ENCODE measurements at places on chromosomes 12 and 14.

DNA sequence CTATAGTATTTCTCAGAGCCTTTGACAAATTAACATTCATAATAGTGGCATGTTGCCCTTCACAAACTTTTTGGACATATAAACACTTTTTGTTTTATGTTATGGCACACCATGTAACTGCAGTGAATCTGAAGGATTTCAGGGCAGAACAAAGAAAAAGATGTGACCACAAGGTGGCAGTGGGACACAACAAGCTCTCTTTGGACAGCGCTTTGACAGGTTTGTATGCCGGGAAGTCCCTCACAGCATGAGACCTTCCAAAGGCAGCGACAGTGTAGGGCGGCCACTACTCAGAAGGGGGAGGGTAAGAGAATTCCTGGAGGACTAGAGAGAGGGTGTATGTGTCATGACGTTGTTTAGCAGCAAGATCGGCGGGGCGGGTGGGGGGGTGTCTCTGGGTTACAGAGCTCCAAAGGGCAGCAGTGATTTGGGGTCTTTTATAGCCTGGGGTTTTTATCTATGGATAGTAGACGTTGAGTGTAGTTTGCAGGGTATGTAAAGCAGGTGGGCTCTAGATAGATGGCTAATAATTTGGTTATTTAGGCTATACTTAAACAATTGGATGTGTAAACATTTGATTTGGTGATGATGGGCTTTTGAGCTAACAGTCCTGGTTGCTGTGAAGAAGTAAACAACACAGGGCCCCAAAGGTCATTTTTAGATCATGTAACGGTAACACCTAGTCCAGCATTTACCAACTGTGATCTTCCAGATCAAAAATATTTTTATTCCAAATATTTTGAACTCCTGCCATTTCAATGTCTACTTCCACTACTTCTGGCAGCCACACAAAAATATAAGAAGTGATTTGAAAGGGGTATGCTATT lies 22.9 kb downstream of the ETFBKMT start:
- peak; percentile 72 for DNase-seq

- no peak for DNase-seq
Measured at GRCh38 chr12:124704619-124705018, 137.2 kb upstream of the NCOR2 start.

- DNase-seq = no peak
Measured at GRCh38 chr14:98754343-98755020, 517.5 kb downstream of the BCL11B start.

DNA sequence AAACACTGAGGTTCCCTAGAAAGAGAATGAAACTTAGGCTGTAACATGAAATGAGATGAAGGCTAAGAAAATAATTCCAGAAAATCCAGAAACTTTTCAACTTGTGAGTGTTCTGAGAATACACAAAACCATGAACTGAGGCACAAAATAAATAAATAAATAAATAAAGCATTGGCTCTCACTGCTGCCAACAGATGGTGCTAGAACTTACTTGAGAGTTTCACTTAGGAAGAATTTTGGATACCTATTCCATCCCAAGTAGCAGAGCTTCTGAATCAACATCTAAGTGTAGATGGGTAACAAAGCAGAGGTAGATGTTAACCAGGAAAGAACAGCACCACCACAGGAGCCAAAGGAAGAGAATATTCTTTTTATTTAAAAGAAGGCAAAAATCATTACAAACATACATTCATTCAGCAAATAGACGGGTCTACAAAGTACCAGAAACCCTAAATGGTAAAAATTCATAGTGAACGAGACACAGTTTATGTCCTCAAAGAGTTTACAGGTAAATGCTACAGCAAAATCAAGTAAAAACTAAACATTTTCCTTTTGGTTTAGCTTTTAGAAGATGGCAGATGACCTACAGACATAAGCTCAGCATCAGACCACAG lies 16.7 kb downstream of the EPS8 start:
- DNase-seq = peak; percentile 27

GRCh38 chr14:21647380-21647779 lies 6.3 kb upstream of the OR4E2 start:
- DNase-seq = peak; percentile 94

DNA sequence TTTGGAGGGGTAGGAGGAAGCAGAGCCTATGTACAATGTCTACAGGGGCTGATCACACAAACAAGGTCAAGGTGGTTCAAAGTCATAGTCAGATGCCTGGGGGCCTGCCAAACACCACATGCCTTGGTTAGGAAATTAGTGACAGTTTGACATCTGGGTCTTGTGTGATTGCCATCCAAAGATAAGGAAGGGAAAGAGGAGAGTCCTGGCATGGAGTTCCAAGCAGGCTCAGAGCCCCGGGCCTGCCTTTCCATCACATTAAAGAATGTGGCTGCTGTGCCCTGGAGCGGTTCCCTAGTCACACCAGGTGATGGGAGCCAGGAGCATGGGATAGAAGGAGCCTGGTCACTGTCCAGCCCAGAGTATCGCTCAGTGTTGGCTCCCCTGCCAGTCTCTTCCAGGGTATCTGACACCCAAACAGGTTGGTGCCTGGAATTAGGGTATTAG lies 53.6 kb upstream of the BCL2L14 start:
- no peak for DNase-seq

- DNase-seq = no peak
Measured at GRCh38 chr12:115708801-115709200, 568.7 kb downstream of the MED13L start.

GRCh38 chr12:60842181-60842580 lies 1246.4 kb downstream of the SLC16A7 start:
- no peak for DNase-seq

- DNase-seq = no peak
Measured at GRCh38 chr14:36579573-36580140, 2.8 kb downstream of the NKX2-8 start.

DNA sequence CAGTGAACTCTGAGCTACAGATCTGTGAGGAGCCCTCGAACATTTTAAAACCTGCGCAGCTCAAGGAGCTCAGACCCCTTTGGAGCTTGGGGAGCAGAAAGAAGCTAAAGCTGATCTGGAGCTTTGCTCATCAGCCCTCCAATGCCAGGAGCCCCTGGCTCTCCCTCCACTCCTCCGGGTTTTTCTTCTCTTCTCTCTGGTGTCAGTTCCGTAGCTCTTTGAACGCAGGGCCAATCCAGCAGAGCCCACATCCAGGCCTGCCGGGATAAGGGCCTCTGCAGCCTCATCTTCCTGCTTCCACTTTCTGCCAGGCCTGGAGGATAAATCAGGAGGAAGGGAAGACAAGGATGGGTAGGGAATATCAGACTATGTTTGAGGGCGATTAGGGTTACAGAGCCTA lies 6.0 kb downstream of the HOXC4 start:
- no peak for DNase-seq

DNA sequence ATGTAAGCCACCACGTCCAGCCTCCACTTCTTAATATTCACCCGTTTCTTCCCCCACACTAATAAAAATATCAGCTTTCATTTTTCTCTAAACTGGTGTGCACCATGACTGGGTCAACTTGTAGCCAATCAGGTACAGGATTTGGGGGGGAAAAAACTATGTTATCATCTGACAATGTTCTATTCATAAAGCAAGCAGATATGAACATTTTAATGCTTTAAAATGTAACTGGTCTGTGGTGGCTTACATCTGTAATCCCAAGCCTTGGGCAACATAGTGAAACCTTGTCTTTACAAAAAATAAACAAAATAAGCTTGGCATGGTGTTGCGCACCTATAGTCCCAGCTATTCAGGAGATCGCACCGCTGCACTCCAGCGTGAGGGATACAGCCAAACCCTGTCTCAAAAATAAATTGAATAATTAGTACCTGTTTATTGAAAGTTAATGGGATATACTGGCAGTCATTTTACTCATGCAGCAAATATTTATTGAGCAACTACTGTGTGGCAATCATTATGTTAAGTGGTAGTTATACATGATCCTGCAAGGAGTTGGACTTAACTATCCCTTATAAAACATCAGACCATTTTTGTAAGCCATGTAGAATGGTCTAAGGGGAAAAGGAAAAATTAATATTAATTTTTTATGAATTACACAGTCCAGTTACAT lies 15.3 kb upstream of the ITPR2 start:
- no peak for DNase-seq

GRCh38 chr14:31920989-31921650 lies 156.0 kb upstream of the ARHGAP5 start:
- DNase-seq = no peak

GRCh38 chr14:23285530-23286019 lies 357 bp downstream of the HOMEZ start:
- no peak for DNase-seq

GRCh38 chr12:131783915-131784541 lies 44.2 kb upstream of the MMP17 start:
- DNase-seq = no peak

DNA sequence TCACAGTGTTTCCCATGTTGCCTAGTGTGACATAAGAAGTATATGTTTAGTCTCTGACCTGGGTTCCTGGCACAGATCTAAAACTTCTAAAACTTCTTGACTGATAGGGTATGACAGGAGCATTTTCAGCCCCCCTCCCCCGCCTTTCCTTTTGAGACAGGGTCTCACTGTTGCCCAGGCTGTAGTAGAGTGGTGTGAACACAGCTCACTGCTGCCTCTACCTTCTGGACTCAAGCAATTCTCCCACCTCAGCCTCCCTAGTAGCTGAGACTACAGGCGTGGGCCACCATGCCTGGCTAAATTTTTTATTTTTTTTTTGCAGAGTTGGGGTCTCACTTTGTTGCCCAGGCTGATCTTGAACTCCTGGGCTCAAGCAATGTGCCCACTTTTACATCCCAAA lies 421.1 kb upstream of the RGS6 start:
- DNase-seq = no peak

GRCh38 chr14:64410084-64410774 lies 22.1 kb downstream of the MTHFD1 start:
- no peak for DNase-seq

DNA sequence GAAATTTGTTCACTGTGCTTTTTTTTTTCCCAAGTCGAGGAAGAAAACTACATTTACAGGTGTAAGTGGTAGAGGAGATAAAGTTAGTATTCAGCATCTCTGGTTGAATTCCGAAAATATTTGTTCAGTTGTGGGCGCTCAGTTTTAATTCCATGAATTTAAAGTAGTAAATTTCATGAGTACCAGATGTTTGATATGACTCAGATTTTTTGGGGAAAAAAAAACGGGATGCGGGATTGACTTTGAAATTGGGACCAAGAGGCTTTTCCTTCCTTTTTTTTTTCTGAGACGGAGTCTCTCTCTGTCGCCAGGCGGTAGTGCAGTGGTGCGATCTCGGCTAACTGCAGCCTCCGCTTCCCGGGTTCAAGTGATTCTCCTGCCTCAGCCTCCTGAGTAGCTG lies 1.6 kb downstream of the TULP3 start:
- no peak for DNase-seq

DNA sequence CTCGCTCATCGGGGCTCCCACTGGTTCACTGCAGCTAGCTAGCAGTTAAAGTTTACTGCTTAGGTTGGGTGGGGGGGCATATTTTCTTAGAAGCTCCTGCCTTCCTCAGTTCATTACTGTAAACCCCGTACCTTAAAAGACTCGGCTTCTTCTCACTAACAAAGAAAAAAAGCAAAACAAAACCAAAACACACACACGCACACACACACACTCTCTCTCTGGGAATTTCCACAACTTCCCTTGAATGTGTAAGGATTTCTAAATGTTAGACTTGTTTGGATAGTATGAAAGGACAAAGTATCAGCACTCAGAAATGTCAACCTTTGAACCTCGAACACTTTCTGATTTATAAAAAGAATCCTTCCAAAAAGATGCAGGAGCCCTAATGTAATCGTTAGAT lies 927 bp downstream of the PTHLH start:
- DNase-seq = no peak

DNA sequence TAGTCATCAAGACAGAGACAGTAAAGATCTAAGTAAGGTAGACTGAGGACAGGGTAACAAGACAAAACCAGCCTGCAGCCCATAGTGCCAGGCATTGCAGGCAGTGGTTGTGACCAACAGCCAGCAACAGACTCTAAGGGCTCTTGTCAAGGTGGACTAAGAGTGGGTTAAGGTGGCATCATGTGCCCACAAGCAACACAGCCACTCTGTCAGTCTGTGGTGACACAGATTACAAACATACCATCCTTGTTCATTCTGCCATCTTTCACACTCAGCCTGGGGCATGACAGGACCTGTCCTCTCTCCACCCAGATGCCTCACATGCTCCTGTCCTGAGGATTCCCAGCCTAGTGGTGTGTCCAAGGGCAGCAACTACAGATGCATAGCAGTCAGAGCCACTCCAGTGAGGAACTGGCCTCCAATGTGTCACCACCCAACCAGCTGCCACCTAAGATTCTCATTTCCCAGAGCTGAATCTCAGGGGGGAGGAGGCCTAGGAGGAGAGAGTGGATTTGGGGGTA lies 28.3 kb downstream of the VDR start:
- DNase-seq = no peak

DNA sequence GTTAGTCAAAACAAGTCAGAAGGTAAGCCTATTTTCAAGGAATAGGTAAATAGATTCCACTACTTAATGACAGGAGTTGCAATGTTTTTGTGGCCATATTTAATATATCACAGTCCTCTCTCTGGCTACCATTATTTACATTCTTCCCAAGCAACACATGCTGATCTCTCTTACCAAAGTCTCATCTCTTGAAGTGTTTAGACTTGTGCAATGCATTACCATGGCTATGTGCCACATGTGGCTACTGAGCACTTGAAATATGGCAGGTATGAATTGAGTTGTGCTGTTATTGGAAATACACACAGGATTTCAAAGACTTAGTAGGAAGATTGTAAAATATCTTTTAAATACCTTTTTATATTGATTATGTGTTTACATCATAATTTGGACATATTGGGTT lies 262.4 kb upstream of the PDE3A start:
- no peak for DNase-seq

GRCh38 chr12:89351489-89352241 lies 636 bp downstream of the DUSP6 start:
- DNase-seq = no peak

- no peak for DNase-seq
Measured at GRCh38 chr14:32201816-32202490, at the start of gene RNU6-7. Gene RNU6-7 (plus strand): TSS chr14:32202045.

DNA sequence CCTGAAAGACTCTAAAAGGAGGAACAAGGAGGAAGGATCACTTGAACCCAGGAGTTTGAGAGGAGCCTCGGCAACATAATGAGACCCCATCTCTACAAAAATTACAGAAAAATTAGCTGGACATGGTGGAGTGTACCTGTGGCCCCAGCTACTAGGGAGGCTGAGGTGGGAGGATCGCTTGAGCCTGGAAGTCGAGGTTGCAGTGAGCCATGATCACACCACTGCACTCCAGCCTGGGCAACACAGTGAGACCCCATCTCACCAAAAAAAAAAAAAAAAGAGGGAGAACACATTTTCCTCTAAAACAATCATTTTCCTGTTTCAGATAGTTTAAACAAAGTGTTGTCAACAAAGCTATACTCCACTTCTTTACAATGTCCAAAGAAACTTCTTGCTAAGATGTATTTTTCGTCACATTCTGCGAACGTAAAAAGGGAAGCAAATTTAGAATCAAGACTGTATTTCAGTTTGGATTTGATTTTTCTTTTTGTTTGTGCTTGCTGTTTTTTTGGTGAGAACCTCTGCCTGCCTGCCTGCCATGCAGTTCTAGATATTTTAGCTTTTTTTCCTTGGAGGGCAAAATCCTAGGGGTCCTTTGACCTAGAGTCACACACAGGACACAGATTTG lies 5.1 kb downstream of the HCAR1 start:
- no peak for DNase-seq

- DNase-seq = no peak
Measured at GRCh38 chr12:125579916-125580315, 514.7 kb downstream of the AACS start.

GRCh38 chr12:53052419-53053217 lies 2.8 kb downstream of the TNS2 start:
- DNase-seq = no peak

GRCh38 chr12:127174881-127175280 lies 1092.1 kb upstream of the TMEM132C start:
- DNase-seq = no peak

- no peak for DNase-seq
Measured at GRCh38 chr12:30423330-30423729, 272.3 kb downstream of the IPO8 start.

Measured in LNCaP clone FGC (cell line).